ENCODE measurements at places on chromosomes 3 and 15.

GRCh38 chr15:96416934-96417759, 86.6 kb downstream of the NR2F2 start:
- DNase-seq = no peak

DNA sequence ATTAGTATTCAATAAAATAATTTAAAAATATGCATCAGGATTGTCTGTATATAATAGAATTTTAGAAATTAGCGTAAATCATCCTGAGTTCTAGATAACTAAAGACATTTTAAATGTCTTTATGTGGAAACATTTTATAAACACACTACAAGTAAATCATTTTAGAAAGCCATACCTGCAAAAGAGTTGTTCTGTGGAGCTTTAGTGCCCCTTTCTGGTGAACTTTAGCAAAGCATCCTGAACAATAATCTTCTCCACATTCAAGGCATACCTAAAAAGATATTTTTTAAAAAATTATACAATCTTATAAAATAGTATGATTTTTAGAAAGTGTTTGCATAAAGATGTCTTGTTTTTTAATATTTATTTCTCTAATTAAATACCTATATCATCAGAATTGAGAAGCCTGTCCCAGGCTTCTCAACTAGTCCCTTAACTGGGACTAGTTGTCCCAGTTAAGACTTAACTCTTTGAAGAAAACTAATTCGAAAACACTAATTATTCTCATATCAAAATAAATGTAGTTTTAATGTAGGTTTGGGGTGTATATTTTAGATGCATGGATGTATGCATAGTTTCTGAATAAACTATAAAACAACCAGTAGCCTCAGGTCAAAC, 29.7 kb downstream of the ZBBX start:
- DNase-seq = no peak

DNA sequence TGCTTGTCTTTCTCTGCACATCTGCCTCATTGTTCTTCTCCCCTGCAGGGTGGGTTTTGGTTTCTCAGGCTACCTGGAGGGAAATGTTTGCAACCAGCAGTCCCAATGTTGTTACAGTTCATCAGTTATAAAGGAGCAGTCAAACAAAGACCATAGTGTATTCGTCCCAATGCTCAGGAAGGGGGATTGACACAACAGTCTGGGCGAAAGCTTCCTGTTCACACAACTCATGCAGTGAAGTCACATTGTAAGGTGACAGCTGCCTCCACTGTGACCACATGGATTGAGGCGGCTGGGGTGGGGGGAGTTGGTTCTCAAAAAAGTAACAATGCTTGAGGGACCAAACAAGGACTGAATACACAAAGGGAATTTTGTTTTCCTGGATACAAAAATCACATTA, 28.8 kb upstream of the TF start:
- DNase-seq = no peak

DNA sequence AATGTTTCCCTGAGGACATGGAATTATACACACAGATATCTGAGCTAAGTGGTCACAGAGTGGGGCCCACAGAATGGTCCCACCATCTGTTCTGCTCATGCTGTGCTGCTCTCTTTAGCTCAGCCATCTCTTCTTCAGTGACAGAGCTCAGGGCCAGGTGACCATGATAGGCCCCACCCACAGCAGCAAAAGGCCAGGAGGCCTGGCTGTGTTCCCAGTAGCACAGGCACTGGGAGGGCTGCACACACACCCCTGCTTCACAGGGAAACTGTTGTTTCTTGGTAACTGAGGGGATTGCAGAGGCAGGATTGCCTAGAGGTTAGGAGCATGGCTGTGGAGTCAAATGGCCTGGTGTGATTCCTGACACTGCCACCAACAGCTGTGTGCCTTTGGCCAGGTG, 4.8 kb upstream of the FBXW12 start:
- DNase-seq = no peak

DNA sequence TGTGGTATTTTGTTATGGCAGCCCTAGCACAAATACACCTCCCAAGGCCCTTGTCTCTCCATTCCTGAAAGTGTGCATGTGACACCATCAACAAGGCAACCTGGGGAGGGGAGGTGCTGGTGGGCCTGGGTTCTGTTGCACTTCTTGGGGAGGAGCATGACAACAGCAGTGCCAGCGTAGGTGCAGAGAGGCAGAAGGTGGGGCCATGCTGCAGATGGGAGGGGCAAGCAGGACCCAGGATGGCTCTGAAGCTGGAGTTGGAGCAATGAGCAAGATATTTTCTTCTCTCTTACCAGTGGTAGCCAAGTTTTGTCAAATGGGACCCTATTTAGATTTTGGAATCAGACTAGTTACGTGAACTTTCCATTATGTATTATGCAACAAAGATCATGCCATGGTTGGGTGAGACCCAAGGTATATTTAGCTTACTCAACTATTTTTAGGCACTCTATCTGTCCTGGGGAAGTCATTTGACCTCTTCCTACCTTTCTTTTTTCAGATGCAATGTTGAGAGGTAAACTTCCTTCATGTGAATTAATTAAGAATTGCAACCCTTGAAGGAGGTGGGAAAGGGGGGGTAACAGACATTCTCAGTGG, 3.4 kb downstream of the FYCO1 start:
- DNase-seq = no peak

DNA sequence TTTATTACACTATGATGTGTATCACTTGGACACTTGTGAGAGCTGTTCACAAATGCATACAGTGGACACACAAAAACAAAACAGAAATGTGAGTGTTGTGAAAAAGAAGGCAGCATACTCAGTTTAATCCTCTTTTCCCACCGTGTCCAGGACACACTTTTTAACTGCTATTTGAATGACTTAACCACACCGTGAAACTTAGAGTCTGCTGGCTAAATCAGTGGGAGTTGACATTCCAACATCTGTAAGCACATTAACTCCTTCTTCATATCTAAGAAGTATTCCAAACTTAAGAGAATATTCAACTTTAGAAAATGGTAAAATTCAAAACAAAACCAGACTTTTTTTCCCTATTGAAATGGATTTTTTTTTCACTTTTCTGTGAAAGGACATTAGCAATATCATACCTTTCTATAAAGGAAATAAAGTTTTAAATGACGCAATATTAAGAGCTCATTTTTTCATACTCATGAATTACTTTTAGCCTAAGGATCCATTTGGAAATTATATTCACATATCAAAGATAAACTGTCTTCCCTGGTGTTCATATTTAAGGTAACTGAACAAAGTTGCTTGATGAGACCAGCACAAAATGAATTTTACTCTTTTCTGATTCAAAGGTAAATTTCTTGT, 316.6 kb downstream of the RBMS3 start:
- no peak for DNase-seq

DNA sequence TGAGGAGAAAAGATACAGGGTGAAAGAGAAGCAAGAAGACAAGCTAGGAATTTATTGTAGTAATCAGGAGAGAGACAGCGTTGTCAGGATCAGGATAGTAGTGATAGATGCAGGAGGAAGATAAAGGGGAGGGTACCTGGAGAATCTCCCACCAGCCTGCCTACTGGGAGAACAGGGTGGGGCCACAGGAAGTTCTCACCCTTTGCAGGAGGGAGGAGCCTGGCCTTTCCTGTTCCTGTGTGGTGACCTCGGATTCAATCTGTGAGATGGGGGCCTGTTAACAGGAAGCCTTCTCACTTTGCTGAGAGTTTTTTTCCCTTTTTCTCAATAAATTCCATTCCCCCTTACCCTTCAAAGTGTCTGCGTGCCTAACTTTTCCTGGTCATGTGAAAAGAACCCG, 37.6 kb downstream of the GMPS start:
- no peak for DNase-seq

DNA sequence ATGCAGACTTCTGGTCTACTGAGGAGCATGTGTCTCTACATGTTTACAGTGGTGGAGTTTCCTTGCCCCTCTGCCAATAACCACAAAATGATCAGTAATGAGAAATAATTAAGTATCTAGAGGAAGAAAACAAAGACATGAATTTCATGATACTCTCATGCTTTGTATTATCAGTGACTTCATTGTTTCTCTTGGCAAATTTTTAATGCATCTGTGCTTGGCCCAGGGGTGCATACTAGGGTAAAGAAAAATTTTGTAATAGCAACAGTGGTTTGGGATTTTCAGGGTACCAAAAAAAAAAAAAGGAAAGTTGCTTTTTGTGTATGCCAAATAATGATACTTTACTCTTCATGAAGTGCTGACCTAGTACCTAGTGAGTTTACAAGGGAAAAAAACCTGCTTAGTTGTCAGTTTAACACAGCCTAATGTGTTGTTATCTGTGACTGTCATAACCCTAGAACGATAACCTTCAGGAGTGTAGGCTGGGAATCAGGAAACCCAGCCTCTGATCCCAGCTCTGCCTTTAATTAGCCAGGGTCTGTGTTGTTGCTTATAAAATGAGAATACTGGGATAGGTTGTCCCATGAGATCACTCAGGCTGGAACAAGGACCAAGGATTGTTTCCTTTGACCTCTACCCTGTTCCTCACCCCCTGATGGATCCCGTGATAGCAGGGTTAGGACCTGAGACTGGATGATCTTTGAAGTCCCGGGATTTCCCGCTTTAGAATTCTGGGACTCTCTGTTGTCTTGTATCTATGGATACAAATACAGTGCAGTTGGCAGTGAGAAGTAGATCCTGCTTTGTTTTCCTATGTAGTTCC, 117.5 kb downstream of the CMSS1 start:
- no peak for DNase-seq

GRCh38 chr3:41129731-41130130, 69.6 kb upstream of the CTNNB1 start:
- DNase-seq = no peak

- DNase-seq = no peak
Observed at GRCh38 chr3:133137042-133137996, 99.1 kb downstream of the TMEM108 start.

DNA sequence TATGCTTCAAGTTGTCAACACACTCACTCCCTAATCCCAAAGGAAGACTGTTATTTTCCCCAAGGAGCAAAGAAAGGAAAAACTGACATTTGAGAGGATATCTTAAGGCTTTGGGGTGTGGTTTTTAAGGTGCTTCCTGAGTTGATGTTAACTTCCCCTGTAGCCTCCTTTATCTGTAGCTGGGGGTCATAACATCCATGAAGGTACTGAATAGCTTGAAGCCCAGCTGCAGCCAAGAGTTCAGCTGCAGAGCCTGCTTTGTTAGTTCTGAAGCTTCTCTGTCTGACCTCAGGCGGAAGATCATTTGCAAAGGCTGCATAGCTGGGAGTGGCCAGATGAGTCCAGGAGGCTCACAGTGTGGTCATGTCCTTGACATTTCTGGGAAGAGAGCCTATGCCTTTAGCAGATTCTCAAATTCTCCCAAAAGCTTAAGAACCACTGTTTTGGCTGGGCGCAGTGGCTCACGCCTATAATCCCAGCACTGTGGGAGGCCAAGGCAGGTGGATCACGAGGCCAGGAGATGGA, 165.4 kb downstream of the SV2B start:
- no peak for DNase-seq

GRCh38 chr3:109072194-109072593, 45.7 kb downstream of the MORC1 start:
- no peak for DNase-seq

GRCh38 chr3:23580096-23580713, 225.6 kb upstream of the UBE2E1 start:
- DNase-seq = no peak

- DNase-seq = no peak
Observed at GRCh38 chr3:159904911-159905310, 83.7 kb upstream of the IL12A start.

GRCh38 chr3:102400142-102400541, 34.7 kb upstream of the ZPLD1 start:
- DNase-seq = no peak

DNA sequence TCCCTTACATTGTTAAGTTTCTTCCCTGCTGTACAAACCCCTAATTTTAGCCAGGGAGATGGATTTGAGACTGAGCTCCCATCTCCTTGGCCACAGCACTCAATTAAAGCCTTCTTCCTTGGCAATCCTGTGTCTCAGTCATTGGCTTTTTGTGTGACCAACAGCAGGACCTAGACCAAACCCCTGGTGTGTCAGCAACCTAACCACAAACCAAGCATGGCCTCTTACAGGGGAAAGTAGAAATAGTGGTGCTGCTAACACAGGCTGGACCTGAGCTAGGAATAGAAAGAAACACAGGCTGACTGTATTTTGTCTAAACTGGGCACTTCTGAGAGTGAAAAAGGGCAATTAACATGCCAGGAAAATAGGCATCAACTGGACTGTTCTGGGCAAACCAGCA, 37.9 kb downstream of the PPCDC start:
- DNase-seq = no peak

GRCh38 chr3:134094491-134094890, 64.8 kb upstream of the SLCO2A1 start:
- DNase-seq = no peak

- no peak for DNase-seq
Observed at GRCh38 chr3:179256813-179257212, 5.9 kb upstream of the KCNMB3 start.

DNA sequence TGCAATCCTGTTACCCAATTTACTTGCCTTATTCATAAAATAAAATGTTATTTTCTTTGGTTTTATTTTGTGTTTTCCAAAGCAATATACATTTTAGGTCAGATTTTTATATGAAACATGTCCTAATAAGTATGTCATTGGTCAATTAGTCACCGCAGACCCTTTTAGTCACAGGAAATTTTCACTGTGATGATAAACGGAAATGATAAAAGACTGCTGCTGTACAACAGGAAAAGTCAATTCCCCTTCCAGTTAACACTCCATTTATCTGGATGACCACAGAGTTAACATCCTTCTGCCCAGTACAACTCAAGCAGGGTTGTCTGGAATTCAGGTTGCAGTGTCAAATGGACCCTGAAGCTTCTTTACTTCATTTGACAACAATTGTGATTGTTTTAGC, 175.2 kb downstream of the LSAMP start:
- DNase-seq = no peak

GRCh38 chr15:75431682-75432081, 19.8 kb downstream of the SIN3A start:
- no peak for DNase-seq

DNA sequence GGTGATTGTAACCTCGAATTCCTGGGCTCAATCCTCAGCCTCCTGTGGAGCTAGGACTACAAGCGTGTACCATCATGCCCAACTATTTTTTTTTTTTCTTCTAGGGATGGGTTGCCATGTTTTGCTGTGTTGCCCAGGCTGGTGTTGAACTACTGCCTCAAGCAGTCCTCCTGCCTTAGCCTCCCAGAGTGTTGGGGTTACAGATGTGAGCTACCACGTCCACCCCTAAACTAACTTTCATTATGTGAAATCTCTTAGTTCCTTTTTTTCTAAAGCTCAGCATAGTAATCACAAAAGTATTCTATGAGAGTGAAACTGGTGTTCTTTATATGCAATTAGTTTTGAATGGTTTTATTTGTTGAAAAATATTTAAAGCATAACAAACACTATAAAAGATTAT, 92.1 kb downstream of the XRN1 start:
- no peak for DNase-seq

GRCh38 chr3:52216585-52217408, 8.6 kb downstream of the TLR9 start:
- no peak for DNase-seq

DNA sequence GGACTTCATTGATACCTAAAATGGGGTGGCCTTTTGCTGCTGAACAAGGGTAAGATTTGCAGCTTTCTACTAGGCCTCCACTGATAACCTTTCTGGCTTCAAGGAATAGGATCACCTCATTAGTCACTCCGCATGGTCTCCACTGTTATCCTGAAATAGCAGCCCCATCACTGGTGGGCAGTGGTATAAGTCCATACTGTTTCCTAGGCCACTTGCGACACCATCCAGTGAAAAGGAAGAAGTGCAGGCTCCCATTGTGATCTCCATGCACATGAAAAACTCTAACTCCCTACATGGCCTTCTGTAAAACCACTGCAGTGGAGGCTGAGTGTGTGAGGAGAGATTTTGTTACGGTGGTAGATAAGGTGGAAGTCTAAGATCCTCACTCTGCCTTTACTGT, 1455.9 kb downstream of the SI start:
- no peak for DNase-seq

GRCh38 chr15:52241489-52241888, 50.3 kb upstream of the GNB5 start:
- DNase-seq = no peak
